Suppressor macrophage treated with lipopolysaccharide for 1 hour (primary cell): ENCODE measurements at places on chromosomes 12 and 14.

- no peak for DNase-seq
Measured at GRCh38 chr14:25516838-25517237, 466.9 kb upstream of the STXBP6 start.

GRCh38 chr14:51979088-51979709 is 10.1 kb upstream of the RTRAF start:
- peak; percentile 90 for DNase-seq

- no peak for DNase-seq
Measured at GRCh38 chr12:57734591-57734990, 4.0 kb downstream of the AGAP2 start.

GRCh38 chr14:67461341-67461985 is 27.1 kb downstream of the TMEM229B start:
- DNase-seq = peak; percentile 10

DNA sequence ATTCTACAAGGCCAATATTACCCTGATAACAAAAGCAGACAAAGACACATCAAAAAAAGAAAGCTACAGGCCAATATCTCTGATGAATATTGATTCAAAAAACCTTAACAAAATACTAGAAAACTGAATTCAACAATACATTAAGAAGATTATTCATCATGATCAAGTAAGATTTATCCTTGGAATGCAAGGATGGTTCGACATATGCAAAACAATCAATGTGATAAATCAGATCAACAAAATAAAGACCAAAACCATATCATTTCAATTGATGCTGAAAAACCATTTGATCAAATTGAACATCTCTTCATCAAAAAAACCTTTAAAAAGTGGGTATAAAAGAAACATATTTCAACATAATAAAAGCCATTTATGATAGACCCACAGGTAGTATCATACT is 117.3 kb downstream of the CPNE8 start:
- no peak for DNase-seq

DNA sequence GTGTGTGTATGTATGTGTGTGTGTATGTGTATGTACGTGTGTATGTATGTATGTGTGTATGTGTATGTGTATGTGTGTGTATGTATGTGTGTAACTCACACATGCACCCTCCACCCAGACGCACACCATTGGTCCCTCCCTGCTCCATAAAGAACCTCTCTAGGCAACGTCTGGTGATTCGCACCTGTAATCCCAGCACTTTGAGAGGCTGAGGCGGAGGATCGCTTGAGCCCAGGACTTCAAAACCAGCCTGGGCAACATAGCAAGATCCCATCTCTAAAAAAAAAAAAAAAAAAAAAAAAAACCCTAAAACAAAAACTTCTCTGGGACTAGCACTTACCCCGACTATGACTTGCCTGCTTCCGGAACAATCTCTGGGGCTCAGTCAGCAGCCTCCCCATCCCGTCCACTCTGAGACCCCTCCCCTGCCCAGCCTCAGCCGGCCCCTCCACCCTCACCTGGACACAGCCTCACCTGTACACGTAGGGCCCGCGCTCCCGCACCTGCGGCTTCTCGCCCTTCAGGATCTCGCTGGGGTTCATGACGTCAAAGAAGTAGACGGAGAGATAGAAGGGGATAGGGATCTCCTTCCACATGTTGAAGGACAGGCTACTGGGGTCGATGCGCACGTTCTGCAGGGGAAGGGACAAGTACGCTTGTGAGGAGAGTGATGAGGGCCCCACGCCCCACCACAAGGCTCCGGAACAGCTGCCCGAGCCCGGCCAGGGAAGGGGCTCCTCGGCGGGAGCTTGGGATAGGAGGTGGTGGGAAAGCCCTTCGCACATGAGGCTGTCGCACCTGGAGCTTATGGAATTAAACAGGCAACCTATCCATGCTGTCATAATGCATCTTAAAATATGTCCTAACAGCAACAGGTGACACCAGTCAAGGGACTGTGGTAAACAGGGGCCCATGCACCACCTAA is 46.3 kb downstream of the SCARB1 start:
- no peak for DNase-seq

GRCh38 chr12:105793421-105793820 is 345.3 kb downstream of the NUAK1 start:
- no peak for DNase-seq

GRCh38 chr12:19131025-19131444 is 1.5 kb downstream of the PLEKHA5 start:
- DNase-seq = peak; percentile 34

GRCh38 chr14:42470427-42470719 is 863.7 kb downstream of the LRFN5 start:
- no peak for DNase-seq

GRCh38 chr12:50665170-50665569 is 98.7 kb upstream of the ATF1 start:
- no peak for DNase-seq

DNA sequence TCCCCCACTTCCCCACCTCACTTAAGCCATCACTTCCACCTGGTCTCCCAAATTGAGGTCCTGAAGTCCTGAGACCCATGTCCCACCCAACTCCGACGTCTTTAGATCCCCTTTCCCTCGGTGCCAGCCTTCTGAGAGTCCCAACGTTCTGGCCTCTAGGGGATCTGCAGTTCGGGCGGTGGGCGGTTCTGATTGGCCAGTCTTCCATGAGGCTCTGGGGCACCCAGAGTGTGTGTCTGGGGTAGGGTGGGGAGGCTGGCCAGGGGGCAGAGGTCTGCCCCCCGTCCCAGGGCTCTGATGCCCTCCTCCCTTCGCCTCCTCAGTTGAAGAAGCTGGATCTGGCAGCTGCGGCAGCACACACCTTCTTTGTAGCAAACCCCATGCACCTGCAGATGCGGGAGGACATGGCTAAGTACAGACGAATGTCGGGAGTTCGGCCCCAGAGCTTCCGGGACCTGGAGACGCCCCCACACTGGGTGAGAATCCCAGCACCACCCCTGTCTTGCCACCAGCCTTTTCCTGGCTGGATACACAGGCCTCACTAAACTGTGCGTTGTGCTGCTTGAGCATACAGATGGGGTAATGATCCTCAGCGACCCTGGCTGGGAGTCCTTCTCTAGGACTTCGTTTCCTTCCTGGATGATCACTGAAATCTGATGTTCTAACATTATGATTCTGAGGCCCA is 1.5 kb downstream of the P3H3 start:
- no peak for DNase-seq

DNA sequence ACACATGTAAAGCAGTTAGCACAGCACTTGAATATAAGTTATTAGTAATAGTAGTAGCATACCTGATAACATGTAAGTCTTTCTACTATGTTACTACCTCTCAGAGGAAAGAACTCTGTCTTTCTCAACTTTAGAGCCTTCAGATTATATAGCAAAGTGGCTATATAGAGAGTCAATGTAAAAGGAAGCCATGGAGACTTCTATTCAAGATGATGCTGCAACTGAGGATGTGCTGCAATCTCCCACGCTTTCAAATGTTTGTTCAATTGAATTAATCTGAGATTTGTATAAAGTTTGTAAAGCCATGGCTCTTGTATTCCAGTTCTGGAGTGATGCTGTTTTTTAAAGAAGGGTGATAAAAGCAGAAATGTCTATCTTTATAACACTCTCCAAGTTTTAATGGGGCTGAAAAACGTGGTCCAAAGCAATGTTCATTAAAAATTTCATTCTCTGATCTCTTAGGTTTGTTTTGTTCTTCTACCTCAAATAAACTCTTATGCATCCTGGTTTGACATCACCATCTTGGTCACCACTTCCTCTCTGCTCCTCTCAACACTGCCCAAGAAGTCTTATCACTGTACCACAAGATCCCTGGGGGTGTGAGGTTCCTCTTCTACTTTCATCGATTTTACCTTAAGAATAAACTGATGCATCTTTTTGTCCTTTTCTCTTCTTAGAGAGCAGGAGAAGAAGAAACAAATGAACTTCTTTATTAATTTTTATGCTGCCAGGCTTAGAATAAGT is 40.6 kb downstream of the C12orf42 start:
- DNase-seq = no peak

DNA sequence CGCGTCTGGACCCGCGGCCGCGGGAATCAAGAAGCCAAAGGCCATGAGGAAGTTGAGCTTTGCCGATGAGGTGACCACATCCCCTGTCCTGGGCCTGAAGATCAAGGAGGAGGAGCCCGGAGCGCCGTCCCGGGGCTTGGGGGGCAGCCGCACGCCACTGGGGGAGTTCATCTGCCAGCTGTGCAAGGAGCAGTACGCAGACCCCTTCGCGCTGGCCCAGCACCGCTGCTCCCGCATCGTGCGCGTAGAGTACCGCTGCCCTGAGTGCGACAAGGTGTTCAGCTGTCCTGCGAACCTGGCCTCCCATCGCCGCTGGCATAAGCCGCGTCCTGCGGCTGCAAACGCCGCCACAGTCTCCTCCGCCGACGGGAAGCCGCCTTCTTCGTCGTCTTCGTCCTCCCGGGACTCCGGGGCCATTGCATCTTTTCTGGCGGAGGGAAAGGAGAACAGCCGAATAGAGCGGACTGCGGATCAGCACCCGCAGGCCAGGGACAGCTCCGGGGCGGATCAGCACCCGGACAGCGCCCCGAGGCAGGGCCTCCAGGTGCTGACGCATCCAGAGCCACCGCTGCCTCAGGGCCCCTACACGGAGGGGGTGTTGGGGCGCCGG is 1.0 kb downstream of the INSM2 start:
- DNase-seq = peak; percentile 87

- DNase-seq = no peak
Measured at GRCh38 chr14:51743588-51744000, 91.9 kb downstream of the FRMD6 start.

- DNase-seq = peak; percentile 56
Measured at GRCh38 chr12:6827982-6828780, at the start of gene P3H3. Gene P3H3 (plus strand): TSS chr12:6828407. CDS start chr12:6828441, 34 bp downstream.

DNA sequence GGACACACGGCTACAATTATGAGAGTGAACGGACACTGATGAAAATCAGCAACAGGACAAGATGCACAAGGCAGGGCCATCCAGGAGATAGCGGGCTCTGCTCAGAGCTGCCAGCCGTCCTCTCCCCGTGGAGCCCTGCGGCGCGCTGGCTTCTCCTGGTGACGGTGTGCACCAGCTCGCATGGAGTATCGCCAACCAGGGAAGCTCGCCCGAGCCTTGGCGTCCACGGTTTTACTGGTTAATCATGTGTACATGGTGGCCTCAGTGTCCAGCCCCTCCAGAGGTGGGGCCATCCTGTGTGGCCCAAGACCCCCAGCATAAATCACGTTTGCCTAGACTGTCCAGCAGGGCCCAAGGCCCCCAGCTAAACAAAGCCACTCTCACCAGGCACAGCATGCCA is 31.2 kb upstream of the DYNC1H1 start:
- DNase-seq = no peak
